ENCODE measurements at places on chromosomes 12 and 14.
A peak's percentile ranks its signal among the peaks of the same experiment; 100 is the strongest.

GRCh38 chr14:91755570-91756295, 23.8 kb upstream of the CATSPERB start:
- DNase-seq = no peak

GRCh38 chr12:93573552-93574223, 1.2 kb downstream of the SOCS2 start:
- DNase-seq = no peak

DNA sequence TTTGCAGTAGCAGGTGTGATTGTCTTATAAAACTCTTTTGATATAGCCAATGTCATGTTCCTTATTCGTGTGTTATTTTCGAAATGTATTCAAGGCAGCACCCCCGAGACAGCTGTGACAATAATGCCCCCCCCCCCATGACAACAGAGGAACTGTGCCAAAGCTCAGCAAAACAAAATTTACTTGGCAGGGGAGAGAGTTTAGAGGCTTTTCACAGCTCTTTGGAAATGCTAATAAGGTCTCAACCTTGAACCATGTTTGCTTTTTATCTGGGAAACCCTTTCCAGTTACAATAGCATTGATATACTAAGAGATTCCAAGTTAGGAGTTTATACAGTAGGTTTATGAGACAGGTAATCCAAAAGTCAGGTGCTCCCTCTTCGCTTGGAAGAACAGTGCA, 56.4 kb upstream of the USP44 start:
- no peak for DNase-seq

DNA sequence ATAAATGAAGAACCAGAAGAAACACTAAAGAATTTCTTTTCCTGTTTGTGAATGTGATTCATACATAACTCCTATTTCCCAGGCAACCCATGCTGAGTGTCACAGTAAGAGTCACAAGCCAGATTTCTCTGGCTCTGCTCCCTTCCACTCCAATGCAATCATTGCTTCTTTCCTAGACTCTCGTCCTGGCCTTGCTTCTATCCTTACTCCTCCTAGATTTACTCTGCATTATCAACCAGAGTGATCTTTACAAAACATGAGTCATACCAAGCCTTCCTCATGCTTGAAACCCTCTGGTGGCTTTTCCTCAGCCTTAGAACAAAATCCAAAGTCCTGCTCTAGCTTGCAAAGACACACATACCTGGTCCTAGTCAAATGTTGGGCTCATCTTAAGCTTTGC, 13.3 kb downstream of the IL22 start:
- DNase-seq = no peak

DNA sequence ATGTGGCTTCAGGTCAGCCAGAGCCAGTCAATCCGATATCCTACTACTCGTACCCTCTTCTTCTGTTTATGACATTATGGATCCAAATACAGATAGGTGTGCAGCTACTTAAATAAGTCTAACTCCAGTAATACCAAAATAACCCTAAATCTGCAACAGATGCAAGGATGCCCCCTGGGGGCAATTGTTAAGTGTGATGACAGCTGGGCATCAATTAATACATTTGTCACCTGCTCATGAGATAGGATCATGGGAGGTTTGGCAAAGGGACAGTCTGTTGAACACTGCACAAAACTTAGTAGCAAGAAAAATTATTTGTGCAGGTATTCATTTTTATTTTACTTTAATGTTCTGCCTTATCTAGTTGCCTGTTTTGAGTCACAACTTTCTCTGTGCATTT, 83.2 kb downstream of the SLC38A6 start:
- no peak for DNase-seq

- no peak for DNase-seq
These were observed 4.1 kb downstream of the MAP1LC3B2 start for GRCh38 chr12:116563262-116563661.

DNA sequence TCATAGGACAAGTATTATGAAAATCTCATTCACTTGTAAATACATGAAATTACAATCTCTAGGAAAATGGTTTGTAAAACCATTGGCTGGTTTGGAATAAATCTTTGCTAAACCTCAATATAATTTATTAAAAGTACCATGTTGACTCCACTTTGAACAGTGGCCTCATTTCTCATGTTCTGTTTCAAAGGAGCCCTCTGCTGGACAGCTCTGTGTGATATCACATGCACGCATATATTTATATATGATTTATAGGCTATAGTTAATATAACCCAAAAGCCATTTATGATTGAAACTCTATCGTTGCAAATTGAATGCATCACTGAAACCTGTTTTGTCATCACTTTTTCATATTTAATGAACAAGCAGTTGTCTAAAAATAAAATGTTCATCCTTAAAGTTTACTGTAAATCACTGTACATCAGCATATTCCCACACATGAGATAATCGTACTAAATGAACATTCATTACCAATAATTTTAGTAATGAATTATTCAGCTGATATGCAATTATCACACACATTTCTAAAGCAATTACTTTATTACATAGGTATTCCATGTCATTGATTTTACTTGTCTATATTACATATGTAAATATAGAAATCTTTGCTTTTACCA, 493.8 kb downstream of the NPAS3 start:
- peak; percentile 53 for DNase-seq

DNA sequence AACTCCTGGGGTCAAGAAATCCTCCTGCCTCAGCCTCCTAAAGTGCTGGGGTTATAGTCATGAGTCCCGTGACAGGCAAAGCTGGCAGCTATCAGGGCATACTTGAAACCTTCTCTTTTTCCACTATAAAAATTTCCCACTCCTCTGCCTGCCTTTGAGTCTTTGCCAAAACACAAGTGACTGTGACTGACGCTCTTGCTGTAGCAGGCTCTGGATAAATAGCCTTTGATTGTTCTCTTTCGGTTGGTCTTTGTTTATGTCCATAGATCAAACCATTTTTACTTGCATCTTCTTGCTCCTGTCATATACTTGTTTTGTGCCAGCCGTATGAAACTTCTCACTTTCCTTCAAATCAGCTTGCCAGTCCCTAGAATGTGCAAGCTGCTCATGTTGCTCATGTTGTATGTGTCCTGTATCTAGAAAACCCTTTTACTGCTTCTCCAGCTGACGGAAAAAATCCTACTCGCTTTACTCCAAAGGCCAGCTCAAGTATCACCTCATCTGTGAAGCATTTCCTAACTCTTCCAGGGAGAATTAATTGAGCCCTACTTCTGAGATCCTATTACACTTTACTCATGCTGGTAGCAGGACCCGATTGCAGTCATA, 73.1 kb downstream of the RESF1 start:
- DNase-seq = no peak

DNA sequence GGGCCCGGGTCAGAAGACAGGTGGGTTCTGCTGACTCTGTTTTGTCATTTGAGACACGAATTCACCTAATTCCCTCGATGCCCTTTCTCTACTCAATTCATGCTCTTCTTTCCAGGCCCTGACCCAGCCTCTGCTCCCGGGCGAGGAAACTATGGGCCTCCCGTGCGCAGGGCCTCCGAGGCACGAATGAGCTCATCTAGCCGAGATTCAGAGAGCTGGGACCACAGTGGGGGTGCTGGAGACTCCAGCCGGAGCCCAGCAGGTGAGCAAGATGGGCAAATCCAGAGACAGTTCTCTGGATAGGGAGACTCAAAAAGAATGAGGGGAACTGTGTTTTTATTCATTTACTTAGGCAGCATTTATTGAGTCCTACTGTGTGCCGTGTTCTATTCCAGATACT, 37.0 kb upstream of the OAS1 start:
- DNase-seq = no peak

DNA sequence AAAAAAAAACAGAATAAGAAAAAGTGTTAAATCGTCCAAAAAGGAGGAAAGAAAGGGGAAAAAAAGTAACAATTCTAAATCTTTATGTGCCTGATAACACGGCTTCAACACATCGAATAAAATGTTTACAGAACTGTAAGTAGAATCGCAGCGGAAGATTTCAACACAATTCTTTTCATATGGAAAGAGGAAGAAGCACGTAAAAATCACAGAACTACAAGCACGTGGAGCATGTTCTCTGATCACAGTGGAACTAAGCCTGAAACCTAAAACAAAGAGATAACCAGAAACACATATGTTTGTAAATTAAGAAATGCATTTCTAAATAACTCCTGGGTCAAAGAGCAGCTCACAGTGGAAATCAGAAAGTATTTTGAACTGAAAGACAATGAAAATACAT, 8.7 kb downstream of the CLEC7A start:
- DNase-seq = no peak

- no peak for DNase-seq
These were observed 88.5 kb downstream of the PAPLN start for GRCh38 chr14:73325630-73326299.

GRCh38 chr12:110289044-110289710, 8.1 kb downstream of the ATP2A2 start:
- no peak for DNase-seq

DNA sequence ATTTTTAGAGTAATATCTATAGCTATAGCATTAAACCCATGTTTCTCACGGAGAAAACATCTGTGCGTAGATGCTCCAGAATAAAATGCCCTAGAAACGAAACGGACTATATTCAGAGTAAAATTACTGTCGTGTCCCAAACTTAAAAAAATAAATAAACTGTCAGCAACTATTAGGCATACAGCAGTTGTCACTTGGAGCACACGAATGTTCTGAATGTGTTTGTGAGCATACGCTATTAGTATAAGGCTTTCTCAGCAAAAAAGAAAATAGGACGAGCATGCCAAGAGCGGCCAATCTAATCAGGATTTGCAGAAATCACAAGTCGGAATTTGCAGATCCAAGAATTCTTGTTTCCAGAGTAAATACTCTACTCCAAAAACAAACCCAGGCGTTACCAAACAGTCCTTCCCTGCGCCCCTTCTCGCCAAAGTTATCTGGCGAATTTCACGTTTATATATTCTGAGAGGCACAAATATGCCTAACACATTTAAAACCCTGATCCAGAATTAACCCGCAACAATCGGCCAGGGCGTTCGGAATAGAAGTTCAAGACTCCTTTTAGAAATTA, 836 bp downstream of the PTPN21 start:
- DNase-seq = no peak

- DNase-seq = no peak
These were observed 851.8 kb downstream of the TMEM121 start for GRCh38 chr14:106378191-106378590.

GRCh38 chr14:104187931-104188726, 49.7 kb downstream of the KIF26A start:
- no peak for DNase-seq

DNA sequence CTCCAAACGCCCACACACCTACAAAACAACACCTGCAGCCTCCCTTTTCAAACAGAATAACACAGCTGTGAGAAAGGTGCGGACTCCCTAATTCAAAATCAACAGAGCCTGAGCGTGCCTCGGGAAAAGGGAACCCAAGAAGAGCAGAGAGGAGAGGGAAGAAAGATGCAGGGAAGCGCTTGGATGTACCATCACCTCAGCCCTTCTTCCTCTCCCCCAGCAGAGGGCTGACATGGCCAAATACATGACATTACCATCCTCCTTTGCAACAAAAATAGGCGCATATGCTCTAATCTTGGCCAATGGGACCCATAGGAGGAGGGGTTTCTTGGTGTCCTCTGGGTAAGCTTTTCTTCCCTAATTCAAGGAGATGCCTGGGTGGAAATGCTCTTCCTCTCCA, 78.0 kb downstream of the CPSF2 start:
- DNase-seq = no peak

DNA sequence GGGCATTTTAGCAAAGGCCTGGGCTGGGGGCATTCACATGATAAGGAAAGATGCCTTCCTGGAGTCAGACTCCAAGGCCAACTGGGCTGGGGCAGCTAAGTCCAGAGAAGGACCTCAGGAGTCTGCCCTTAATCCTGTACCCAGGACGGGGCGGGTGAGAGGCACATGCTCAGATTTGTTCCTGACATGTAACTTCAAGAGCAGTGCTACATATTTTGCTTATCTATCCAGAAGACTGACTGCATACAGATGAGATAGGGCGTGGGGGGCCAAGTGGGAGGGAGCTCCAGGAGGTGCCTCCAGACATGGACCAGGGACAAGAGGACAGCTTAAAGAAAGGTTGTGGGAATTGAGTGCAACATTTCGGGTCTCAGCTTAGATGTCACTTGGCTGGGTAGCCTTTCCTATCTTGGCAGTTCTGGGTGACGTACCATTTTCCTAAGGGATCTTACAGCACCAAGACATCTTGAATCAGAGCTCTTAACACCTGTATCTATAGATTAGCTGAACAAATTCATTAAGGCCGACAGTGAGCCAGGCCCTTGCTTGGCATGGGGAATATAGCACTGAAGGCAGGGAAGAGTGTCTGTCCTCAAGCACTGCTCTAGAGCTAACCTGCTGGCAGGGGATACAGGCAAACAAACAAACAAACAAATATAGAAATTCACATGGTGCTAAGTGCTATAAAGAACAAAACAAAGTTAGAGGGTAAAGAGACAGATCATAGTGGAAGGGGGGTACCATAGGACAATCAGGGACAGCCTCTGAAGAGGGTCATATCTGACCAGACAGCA, 61.2 kb downstream of the PTPN21 start:
- DNase-seq = no peak

DNA sequence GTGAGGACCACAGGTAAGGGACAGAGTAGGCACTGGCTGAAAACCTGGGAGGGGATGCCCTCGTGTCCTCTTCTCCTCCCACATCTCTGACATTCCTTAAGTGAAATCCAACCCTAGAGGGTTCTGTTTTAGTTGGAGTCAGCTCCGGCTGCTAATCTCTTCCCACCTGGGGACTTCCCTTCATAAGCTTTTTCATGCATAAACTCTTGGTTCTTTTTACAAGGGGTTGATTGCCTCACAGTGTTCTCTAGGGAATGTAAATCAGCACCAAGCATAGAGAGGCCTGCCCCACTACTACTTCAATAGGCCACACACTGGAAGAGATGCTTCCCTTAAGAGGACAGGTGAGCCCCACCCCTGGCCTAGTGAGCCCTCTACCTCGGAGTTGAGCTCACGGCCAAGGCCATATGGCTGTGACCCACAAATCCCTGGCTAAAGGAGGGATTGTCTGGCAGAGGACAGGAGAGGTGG, 3.2 kb upstream of the SYNDIG1L start:
- no peak for DNase-seq

GRCh38 chr14:65745396-65746190, 333.1 kb downstream of the FUT8 start:
- DNase-seq = no peak

DNA sequence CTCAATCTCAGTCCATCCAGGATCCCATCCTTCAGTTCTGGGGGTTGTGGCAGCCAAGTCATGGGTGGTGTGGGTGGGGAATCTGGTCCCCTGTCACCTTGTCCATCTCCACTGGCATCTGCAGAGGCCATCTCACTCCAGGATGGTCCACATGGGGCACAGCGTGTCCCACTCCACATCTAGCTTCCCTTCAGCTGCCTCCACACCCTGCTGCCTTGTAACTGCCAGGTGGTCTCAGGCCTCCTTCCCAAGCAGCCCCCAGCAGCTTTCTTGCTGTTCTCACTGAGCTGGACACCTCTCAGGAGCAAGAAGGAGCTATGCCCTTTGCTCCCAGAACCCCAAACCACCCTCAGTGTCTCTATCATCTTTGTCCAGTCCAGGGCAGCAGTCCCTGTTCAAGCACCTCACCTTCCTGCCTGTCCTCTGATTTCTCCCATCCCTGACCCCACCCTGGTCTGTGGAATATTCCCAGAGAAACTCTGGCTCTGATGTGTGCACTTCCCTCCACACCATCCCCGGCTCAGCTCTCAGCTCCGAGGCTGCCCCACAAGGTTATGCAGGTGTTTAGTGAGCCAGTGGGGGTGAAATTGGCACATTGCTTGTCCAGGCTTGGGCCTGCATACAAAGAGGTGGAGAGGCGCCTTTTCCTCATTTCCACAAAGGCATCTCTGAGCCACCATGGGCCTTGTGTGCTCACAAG, 13.7 kb upstream of the DYNC1H1 start:
- DNase-seq = no peak

- no peak for DNase-seq
These were observed 18.2 kb upstream of the IRF2BPL start for GRCh38 chr14:77046721-77047120.

GRCh38 chr12:8662593-8662992, at the start of gene MFAP5:
Gene MFAP5, minus strand, starts transcription at chr12:8662826. Its CDS starts 722 bp downstream, at chr12:8662104.
- peak; percentile 56 for DNase-seq
